ENCODE measurements at places on chromosomes 2 and 18.

- DNase-seq = peak; percentile 71
Measured at GRCh38 chr2:183038341-183039300, at the start of gene NCKAP1. TSS of gene NCKAP1 (minus strand) at chr2:183038457. CDS start at chr2:183038099, 358 bp downstream.

DNA sequence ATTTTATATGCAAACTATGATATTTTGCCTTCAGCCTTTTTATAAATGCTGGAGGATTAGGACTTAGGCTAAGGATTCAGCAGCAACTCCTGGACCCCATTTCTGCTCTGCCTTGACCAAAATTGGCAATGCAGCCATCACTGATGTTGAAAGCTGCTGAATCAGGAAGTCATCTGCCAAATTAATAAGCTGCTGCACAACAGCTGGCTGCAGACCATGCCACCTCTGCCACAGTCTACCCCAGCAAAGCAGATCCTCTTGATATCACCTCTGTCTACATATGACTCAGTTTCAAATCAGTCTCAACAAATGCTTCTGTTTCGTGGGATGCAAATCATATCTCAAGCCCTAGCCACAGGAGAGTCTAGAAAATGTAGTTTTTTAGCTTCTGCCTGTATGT is 7.1 kb upstream of the SOS1 start:
- DNase-seq = no peak

DNA sequence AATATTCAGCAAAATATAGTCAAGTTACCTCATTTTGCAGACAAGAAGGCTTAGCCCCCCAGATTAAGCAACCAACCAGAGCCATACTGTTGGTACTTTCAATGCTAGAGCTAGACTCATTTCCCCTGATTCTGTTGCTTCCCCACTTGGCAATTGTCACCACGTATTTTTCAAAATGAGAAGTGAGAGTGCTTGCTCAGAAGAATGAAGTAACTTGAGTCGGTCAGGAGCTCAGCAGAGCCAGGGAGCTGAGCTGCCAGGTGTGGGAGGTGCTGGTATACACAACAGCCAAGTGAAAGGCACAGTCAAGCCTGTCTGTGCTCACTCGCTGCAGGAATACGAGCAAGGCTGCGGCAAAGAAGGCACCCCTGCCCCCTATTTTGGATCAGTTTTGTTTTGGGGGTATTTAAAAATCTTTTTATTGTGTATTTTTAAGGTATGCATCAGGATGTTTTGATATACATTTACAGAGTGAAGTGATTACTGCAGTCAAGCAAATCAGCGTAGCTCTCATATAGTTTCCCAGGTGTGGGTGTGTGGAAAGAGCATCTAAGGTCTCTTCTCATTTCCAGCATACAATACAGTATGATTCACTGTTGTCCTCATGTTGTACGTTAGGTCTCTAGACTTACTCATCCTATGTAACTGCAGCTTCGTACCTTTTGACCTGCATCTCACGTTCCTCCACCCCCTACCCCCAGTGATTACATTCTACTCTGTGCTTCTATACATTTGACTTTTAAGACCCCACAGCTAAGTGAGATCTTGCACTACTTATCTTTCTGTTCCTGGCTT is 62.4 kb downstream of the MRPS9 start:
- no peak for DNase-seq

DNA sequence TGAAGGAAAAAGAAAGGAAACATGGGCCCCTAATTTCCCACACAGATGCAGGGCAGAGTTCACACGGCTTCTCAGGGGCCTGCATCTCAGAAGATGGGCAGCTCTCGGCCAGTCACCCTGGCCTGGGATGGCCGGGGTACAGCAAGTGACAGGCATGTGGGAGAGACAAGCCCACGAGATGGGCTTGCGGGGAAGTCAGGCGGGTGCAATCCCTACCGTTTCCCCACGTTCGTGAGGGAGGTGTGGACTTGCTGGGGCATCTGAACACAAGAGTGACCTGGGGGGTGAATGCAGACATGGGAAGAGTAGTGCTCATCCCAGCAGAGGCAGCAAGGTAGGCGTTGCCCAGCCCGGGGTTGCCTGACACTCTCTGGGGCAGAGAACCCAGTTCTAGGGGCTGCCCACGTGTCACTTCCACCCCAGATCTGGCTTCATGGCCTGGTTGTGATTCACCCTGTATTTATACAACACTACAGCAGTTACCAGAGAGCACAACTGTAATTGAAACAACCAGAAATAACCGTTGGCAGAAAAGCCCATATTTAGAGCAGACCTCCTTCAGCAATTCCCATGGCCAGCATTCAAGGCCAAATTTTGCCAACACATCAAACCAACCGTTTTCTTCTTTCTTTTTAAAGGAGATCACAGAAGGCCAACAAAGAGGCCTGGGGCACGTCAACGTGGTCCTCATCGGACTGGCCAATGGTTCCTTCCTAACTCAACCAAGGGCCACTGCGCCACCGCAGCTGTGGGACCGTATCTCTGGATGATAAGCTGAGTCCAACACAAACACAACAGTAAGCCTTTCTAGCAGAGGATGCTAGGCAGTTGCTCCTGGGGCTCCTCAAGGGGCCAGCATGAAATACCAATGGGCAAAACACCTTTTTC is 58.4 kb downstream of the PARD6G start:
- DNase-seq = no peak

GRCh38 chr2:98533547-98533946 is 74.8 kb downstream of the COA5 start:
- no peak for DNase-seq

GRCh38 chr2:140658760-140659692 is 1471.8 kb downstream of the LRP1B start:
- DNase-seq = no peak

GRCh38 chr18:30486856-30487255 is 555.7 kb downstream of the DSC3 start:
- no peak for DNase-seq

GRCh38 chr2:221104361-221104811 is 467.7 kb downstream of the EPHA4 start:
- DNase-seq = no peak
